ENCODE measurements at places on chromosomes 5 and 9. TPM values are rescaled to one million over a fixed set of nuclear protein-coding genes. Genes with fewer than 3 reads are reported as not detected.

The PDLIM4 gene
- polyA plus RNA-seq: 0.86 TPM

The SPATA31A3 gene
- not detected for polyA plus RNA-seq

The IQGAP2 gene
- 16.1 TPM for polyA plus RNA-seq

The CMYA5 gene
- polyA plus RNA-seq: 0.04 TPM

GRCh38 chr9:7303907-7304626 is 495.5 kb downstream of the DMAC1 start:
- DNase-seq: no peak

DNA sequence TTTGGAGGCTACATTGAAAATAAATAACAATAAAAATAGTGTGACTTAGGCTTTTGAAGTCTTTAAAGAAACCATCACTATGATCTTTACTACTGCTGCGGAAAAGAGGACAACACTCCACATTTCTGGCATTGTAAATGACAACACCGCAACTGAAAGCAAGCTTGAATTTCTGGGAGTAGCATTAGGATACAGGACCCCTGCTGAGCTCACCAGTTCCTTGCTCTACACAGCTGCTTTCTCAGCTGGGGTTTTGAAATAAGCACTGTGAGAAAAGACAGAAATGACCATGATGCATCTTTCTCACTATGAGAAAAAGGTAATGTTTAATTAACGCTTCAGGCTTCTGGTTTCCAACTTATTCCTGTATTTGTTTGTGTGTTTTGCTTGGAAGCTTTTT is 168.0 kb downstream of the TAF11L14 start:
- DNase-seq: no peak

GRCh38 chr5:4309026-4309425 is 713.4 kb downstream of the IRX1 start:
- no peak for DNase-seq

GRCh38 chr5:142644127-142644526 is 41.8 kb downstream of the FGF1 start:
- DNase-seq: no peak

The BTF3 gene
- 993 TPM for polyA plus RNA-seq

- no peak for DNase-seq
These were observed 43.4 kb downstream of the ACOT12 start for GRCh38 chr5:81350507-81350906.

The CARD6 gene
- polyA plus RNA-seq: 0.52 TPM

The SELENOP gene
- polyA plus RNA-seq: 0.19 TPM

DNA sequence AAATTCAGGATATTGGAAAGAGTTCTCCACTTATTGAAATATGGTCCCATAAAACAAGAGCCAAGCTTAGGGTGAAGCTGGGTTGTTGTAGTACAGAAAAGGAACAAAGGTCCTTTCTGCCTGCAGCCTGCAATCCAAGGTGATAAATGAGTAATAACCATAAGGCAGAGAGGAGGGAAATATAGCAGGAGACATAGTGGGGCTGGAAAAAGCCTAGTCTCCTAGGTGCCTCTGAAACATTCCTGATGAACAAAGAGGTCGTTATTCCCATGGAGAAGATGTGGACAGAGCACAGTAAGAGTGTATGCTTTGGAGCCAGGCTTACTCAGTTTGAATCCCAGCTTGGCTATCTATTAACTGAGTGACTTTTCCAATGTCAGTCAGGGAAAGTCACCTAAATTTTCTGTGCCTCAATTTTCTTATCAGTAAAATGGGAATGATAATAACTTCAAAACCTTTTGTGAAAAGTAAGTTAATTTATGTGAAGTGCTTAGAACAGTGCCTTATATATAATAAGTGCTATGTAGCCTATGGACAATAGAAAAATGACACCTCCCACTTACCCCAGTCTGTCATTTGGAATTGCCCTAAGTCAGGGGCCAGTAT is 110.8 kb upstream of the GRIN3A start:
- DNase-seq: no peak

The PCDHB4 gene
- polyA plus RNA-seq: not detected

The C1QTNF3 gene
- polyA plus RNA-seq: 0.42 TPM

The NR6A1 gene
- 2.6 TPM for polyA plus RNA-seq

- no peak for DNase-seq
These were observed 307.2 kb downstream of the NSG2 start for GRCh38 chr5:174352681-174353080.

DNA sequence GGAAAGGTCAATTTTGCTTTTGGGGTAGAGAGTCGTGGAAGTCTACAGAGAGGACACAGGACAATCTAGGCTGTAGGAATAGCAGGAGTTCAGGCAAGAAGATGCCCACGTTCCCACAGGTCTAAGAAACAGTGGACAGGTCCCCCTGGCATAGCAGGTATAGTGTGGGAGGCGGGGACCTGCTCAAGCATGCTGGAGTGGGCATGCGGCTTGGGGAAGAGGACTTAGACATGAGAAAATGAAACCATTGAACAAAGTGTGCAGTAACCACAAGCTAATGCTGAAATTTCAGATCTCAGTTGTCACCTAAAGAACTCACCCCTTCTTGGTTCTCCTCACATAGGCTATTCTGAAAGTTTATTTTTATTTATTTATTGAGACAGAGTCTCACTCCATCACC is 142.8 kb upstream of the EFNA5 start:
- peak; percentile 84 for DNase-seq

DNA sequence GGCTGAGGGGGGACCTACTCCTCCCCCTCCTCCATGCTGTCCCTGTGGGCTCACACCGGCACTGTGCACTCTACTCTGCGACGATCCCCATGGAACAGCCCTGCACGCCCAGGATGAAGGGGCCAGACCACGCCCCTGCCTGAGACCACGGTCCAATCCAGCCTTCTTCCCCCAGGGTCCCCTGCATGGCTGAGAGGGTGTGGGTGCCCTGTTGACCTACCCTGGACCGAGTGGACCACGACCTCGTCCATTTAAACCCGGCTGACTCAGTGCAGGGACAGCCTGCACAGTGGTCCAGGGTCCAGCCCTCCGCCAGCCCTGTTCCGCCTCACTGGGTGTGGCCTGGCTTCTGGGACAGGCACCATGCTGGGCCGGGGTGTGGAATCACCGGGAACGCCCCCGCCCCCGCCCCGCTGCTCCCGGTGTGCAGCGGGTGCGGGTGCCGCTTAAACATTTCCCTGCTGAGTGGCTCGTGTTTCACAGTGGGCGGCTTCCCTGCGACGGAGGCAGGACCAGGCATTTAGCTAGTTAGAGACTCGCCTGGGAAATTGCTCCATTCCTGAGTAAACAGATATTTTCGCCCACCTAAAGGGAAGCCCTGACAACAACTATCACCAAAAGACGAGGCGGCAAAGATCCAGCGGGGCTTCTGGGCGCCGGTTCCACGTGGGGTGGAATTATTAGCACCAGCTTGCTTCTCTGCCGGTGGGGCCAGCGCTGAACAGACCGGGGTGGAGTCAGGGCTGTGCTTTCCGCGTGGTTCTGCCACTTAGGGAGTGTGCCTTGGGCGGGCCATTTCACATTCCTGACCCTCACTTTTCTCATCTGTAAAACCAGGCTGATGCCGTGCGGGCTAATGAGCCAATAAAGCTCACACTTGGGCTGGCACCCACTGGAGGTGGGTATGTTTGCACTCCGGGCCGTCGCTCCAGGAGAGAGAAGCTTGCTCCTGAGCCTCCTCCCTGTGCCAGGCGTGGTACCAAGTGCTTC is 22.6 kb downstream of the DBH start:
- no peak for DNase-seq

The MEIKIN gene
- polyA plus RNA-seq: not detected

The PRSS3 gene
- polyA plus RNA-seq: not detected

The GAPT gene
- polyA plus RNA-seq: not detected

The TAF11L6 gene
- not detected for polyA plus RNA-seq

DNA sequence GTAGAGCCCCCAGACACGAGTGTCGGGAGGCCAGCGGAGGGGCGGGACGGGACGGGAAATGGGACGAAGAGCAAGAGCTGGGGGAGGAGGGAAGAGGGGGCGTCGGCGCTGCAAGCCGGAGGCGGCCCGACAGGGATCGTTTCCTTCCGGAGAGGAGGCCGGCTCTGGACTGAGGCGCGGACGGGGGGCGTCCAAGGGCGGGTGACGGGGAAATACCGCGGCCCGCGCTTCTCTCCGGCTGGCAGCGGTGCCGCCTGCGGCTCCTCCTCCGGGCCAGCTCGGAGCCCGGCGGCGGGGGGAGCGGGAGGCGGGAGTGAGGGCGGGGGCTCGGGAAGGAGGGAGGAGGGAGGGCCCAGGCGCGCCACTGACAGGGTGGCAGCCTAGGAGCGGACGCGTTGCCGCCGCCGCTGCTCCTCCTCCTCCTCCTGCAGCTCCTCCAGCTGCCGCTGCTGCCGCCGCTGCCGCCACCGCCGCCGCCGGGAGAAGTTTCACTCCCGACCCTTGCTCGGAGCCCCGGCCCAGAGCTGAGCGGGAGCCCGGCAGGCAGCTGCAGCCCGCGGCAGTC is at the start of gene CHSY3:
Gene CHSY3 (plus strand): TSS at position 364 of the 565 bp plus-strand sequence.
- no peak for DNase-seq

DNA sequence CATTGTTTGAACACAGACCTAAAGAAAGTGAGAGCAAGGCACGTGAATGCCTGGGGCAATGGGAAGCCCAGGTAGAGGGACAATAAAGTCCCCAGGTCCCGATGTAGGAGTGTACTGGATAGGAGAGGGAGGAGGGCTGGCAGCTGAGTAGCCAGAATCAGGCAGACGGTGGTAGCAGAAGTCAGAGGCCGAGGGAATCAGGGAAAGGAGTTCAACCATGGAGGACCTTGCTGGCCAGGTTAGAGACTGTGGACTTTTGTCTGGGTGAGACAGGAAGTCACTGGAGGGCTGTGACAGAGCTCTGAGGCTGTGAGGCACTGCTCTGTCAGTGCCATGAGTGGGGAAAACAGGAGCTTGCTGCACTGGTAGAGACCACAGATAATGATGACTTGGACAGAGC is 248.2 kb downstream of the EFNA5 start:
- DNase-seq: no peak

The TAS2R1 gene
- not detected for polyA plus RNA-seq

- DNase-seq: no peak
These were observed 59.1 kb upstream of the ALDH1A1 start for GRCh38 chr9:73011956-73012355.

Data from GM12878 (cell line).